Activated T-cell treated with anti-CD3 and anti-CD28 coated beads for 4 hours (primary cell): ENCODE measurements at places on chromosomes 1 and 21.

- peak; percentile 4 for DNase-seq
Observed at GRCh38 chr21:46368533-46369285, 44.8 kb downstream of the PCNT start.

GRCh38 chr1:31574749-31575368, 1.5 kb upstream of the TINAGL1 start:
- DNase-seq, result no peak

DNA sequence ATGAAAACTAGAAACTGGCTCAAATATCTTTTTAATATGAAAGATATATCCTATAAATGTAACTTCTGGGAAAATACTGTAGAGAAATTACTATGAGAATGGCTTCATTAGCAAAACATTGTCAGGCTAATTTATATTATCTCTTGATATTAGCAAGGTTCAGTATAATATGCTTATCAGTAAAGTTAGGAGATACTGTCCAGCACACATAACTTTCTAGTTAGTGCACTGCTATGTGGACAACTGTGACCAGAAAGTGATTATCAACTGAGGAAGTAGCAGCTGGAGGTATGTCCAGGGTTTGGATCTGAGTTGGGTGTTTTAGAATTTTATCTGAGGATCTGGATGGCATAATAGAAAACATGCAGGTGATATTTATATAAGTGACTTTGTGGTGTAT, 7.5 kb downstream of the LRRC8C start:
- DNase-seq, result no peak

GRCh38 chr1:220135755-220136154, 41.8 kb downstream of the IARS2 start:
- no peak for DNase-seq

DNA sequence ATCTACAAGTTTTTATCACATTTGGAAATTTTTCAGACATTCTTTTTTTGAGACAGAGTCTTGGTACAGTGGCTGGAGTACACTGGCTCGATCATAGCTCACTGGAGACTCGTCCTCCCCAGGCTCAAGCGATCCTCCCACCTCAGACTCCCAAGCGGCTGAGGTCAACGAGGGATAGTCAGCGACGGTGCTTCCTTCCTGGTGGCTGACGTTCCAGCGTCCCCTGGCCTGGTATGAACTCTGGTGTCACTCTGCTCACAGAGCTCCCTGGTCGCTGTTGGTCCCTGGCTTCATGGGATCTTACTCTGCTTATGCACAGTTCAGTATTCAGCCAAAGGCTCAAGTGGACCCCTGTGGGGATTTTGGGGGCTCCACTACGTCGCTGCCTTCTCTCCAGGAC, 3.5 kb upstream of the ARHGEF16 start:
- DNase-seq, result no peak

GRCh38 chr1:229694053-229694693, 68.1 kb downstream of the URB2 start:
- no peak for DNase-seq

DNA sequence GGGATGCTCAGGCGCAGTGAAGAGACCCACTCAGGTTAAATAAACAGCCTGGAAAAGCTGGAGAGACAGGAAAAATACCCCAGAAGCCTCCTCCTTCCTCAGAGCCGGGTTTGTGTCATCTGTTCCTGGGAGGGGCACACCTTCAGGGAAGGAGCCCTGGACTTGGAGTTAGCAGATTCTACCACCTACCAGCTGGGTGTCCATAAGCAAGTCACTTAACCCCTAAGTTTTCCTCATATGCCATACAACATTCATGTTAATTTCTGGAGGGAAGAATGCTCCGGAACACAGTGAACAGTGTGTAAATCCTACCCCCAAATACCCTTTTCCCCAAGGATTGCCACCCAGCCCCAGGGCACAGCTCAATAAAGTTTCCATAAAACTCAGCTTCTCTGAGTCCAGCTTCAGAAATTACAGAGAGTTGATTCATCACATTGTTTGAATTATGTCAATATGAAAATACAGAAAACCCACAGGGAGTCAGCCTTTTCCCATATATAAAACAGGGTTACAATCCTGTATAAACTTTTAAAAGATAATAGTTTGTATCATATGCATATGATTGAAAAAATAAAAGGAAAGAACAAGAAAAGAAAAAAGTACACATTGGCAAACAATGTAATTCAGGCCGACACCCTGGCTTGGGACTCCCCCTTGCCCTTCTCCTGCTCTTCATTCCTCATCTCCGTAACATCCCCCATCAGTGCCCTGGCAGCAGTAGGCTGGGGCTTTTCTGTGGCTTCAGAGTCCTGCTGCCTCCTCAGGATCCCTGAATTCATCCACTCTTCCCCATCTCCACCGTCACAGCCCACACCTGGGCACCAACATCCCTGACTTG, 291.8 kb upstream of the USP24 start:
- no peak for DNase-seq

DNA sequence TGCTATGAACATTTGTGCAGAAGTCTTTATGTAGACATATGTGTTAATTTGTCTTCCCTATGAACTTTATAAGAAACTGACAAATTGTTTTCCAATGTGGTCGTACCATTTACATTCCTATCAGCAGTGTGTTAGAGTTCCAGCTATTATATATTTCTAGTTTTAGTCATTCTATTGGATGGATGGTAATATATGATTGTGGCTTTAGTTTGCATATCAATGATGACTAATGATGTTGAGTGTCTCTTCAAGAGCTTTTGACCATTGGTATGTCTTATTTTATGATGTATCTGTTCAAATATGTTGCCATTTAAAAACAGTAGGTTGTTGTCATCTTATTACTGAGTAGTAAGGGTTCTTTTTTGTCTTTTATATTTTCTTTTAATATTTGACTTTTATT, 16.2 kb upstream of the ZNF326 start:
- DNase-seq, result no peak

DNA sequence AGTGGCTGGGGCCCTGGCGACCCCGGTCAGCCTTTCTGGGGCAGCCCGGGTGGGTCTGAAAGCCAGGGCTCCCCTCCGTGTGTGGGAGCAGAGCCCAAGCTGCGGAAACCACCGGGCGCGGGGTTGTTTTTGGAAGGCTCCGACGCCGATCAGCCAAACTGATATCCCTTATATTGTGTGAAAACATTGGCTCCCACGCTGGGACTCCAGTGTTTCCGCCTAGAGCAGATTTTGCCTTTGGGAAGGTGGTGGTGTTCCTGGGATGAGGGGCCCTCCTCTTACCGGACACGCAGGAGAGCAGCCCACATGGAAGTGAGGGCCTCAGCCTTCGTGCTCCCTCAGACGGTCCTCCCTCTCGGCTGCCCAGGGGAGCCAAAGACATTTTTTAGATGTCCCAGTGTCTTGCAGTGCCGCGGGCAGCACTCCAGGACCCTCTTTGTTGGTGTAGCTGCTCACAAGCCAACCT, 54.3 kb downstream of the NGF start:
- DNase-seq, result no peak

DNA sequence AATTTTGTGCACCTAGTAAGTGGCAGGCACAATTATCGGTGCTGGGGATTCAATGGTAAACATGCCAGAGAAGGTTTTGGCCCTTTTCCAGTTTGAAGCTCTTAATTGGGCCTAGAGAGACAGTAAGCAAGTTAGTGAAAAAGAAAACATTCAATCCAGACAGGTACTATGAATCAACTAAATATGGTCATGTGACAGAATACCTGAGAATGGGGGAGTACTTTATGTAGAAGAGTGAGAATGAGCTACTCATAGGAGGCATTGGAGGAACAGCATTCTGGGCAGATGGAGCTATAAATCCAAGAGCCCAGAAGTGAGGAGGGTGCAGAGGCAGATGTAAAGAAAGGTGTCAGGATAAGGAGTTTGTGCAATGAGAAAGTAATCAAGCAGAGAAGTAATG, 1017.9 kb downstream of the ADGRL2 start:
- no peak for DNase-seq

DNA sequence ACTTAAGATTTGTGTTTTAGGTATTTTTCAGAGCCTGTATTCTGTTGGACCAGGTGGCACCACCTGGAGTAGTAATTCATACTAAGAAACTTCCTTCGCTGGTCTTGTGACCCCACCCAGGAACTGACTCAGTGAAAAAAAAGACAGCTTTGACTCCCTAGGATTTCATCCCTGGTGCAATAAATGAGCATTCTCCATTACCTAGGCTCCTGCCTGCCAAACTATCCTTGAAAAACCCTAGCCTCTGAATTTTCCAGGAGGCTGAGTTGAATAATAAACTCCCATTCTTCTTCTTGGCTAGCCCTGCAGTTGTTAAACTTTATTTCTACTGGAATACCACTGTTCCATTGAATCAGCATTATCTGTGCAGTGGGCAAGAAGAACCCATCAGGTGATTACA, 10.6 kb upstream of the RGS18 start:
- DNase-seq, result no peak

GRCh38 chr1:192901500-192901899, 92.7 kb downstream of the RGS2 start:
- no peak for DNase-seq

DNA sequence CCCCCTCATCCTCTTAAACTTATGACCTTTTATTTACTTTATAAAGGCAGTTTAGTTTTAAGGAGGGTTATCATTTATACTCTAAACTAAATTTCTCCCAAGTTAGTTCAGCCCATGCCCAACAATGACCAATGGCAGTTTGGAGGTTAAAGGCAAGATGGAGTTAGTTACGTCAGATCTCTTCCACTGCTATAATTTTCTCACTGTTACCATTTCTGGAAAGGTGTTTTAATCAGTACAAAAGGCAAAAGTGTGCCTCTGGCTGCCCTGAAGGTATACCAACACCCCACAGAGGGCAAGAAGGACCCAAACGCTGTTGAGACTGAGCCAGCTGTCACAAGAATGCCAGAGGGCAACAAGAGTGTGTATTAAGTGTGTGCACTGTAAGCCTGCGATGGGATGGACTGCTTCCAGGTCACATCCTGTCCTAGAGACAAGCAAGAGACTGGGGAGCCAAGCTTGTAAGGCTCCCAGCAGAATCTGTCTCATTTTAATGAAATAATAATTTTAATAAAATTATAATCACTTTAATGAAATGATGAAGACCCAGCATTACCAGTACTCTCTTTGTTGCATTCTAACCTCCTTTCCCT, 32.5 kb upstream of the FAM89A start:
- no peak for DNase-seq

GRCh38 chr1:9385801-9386573, 93.3 kb downstream of the SPSB1 start:
- DNase-seq, result no peak

DNA sequence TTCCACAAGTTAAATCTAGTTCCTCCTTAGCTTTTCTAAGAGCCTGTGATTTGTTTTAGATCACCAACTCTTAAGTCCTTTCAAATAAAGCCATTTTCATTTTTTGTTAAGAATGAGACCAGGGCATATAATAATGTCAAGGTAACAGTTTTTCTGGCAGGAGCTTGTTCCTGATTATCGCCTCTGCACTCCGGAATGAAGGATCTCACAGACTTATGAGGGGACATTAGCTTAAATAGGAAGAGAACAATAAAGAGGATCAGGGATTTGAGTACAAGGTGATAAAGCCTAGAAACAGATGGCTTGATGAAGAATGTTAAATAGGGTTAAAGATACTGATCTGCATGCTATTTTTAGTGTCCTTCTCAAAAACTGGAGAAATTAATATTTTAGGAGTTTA, 13.6 kb upstream of the OTUD7B start:
- no peak for DNase-seq

DNA sequence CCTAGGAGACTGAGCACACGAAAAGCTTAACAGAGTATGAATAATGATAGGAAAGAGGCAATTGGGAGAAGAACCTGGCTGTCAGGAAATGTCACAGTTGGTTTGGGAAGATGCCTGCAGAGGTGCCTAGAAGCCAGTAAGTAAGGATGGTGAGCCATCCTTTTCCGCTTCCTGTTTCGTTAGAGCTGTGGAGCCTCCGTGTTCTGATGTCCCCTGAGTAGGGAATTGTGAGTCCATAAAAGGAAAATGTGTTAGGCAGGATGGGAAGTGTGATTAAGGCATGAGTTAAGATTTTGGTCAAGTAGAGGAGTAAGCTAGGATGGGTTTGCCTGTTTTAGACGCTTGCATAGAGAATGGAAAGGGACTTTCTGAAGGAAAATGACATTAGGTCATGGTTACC, 9.0 kb downstream of the CLIC4 start:
- no peak for DNase-seq

DNA sequence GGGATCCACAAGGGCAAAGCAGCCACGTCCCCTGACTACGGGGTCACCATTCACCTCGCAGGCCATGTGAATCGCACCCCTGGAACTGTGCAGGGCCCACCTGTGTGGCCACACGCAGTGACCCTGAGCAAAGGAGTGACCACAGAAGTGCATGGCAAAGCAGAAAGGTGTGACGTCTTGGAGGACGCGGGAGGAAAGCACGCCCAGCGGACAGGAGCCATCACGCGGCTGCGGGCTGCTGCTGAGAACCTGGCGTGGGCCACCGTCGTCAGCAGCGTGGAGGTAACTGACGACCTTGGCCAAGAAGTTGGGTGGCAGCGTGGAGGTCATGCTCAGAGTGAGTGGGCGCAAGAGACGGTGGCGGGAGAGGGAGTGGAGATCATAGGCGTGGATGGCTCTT, 76.7 kb upstream of the C1orf174 start:
- no peak for DNase-seq

GRCh38 chr1:1157426-1157913, 16.2 kb upstream of the TTLL10 start:
- peak; percentile 34 for DNase-seq

DNA sequence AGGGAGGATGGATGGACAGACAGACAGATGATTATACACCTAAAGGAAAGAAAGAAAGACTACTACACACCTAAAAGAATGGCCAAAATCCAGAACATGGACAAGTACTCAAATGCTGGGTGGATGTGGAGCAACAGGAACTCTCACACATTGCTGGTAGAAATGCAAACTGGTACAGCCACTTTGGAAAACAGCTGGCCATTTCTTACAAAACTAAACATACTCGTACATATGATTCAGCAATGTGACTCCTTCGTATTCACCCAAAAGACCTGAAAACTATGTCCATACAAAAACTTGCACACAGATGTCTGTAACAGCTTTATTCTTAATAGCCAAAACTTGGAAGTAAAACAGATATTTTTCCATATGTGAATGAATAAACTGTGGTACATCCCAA, 51.3 kb downstream of the PRPF38A start:
- no peak for DNase-seq

DNA sequence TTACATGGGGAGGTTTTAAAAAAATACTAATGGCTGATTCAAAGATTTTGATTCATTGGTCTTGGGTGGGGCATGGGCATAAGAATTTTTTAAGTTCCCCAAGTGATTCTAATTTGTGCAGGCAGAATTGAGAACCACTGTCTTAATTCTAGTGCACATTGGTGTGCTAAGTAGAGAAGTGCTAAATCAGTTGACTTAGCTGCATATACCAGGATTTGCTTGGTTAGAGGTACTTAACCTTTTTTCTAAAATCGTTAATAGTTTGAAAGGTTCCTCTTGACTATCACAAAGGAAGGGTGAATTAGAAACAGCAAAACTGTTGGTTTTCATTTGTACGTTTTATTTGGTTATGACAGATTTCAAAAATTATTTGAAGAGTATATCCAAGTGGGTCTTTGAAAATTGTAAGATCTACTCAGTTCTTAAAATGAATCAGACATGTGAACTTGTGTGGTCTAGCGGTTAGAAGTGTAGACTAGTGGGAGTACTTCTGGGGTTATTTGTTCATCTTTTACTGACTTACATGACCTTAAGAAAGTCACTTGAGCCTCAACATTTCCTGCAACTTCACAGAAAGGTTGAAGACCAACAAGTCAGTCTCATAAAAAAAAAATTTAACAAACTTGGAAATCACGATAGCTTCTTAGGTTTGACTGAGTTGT, 66.7 kb downstream of the RPAP2 start:
- DNase-seq, result no peak

GRCh38 chr1:59409549-59409948, 112.7 kb downstream of the FGGY start:
- DNase-seq, result no peak

- no peak for DNase-seq
Observed at GRCh38 chr21:29803191-29803590, 136.6 kb downstream of the GRIK1 start.
